HFFc6 (cell line): ENCODE measurements at places on chromosomes 4 and X.

GRCh38 chr4:1021386-1022050 lies 10.1 kb downstream of the FGFRL1 start:
- DNase-seq: no peak

DNA sequence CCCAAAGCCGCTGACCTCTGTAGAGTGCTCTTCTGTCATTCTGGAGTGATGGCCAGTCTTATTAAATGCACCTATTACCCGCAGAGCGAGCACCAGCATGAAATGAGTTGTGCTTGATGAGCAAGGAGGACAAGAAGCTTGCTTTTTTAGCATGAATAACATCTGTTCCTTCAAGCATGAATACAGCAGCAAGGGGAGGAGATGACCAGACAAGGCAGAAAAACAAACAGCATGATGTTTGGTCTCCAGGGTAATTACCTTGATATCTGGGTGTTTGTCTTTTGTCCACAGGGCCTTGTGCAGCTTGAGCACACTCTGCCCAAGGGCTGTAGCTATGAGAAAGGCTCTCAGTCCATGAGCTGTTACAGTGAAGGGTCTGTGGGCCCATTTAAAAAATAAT lies 324.8 kb upstream of the DDX53 start:
- DNase-seq: no peak

- DNase-seq: no peak
Measured at GRCh38 chr4:120403296-120403695, 336.6 kb upstream of the MAD2L1 start.

DNA sequence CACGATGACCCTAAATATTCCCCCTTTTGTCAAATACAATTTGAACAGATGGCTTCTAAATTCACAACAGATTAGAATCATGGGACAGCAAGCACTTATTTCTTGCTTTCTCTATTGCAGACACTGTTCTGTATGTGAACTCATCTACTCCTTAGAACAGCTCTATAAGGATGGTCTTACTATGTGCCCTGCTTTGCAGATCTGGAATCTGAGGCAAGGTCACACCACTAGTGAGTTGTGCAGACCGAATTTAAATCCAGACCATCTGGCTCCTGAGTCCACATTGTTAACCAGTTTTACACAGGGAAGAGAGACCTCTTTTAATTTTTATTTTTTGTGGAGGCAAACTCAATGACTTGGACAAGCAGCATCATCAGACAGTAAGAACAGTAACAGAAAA lies 50.2 kb downstream of the GPRIN3 start:
- no peak for DNase-seq

GRCh38 chrX:3540105-3540504 lies 173.3 kb downstream of the PRKX start:
- no peak for DNase-seq

GRCh38 chr4:3257556-3258482 lies 8.9 kb downstream of the MSANTD1 start:
- peak; percentile 12 for DNase-seq

DNA sequence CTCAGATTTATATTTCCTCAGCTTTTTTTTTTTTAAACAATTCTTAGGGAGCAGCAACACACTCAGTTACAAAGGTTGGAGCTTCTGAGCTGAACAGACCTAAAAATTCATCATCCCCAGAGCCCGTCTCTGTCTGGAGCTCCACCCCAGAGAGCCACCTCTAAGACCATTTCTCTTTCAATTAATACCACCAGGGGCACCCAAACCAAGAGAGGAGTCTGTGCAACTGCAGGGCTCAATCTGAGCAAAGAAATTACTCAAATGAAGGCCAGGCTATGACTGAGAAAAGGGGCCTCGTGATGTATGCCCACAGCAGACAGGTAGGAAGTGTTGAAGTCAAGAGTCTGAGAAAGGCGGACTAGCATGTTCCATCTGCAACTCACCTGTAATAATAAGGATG lies 95.5 kb downstream of the C4orf51 start:
- no peak for DNase-seq

GRCh38 chrX:19954335-19955096 lies 36.3 kb downstream of the BCLAF3 start:
- DNase-seq: peak; percentile 1

DNA sequence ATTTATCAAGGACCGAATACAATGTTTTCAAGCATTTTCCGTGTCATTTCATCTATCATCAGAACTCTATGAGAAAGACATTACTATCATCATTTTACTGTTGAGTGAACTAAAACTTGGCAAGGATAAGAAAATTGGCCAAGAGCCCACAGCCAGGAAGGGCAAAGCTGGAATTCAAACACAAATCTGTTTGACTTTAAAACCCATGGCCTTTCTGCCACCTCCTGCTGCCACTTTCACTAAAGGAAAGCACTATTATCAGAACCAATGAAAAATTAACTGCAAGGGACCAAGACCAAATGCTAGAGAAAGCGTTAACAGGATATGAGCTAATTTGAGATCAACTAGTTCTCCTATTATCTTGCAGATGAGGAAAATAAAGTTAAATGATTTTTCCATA lies 2759.2 kb downstream of the ARAP2 start:
- no peak for DNase-seq

DNA sequence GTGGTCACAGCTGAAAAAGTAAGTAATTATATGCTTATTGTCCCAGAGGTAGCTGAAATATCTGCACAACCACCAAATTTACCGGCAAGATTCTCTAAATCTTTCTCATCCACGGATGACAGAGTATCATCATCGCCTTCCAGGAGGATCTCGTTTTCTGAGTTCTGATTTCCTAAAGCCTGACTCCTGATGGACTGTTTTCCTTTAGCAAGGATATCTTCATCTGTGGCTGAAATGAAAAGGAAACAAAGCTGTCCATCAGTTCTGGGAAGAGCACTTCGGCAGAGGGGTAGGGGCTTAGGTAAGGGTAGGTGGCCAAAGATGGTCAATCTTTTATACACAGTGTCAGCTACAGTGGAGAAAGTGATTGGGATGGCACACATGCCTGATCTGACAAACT lies 8.7 kb downstream of the MAB21L2 start:
- DNase-seq: no peak

DNA sequence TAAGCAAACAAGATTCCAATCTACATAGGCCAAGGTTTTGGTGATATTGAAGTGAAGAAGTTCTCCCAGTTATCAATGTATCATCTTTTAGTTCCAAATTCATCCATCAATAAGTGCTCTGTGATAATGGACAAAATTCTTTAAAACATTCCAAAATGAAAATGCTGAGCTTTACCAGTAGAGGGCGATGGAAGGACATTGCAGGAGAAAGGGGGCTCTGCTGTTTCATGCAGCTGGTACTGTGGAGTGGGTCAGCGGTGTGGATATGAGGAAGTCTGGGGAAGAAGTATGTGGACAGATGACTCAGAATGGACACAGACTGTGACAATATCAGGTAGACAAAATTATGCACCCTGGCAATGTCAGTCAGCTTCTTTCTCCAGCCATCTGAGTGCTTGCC lies 46.6 kb upstream of the HS6ST2 start:
- no peak for DNase-seq

- no peak for DNase-seq
Measured at GRCh38 chr4:88960576-88960975, 96.4 kb downstream of the FAM13A start.

GRCh38 chr4:72525938-72526337 lies 43.1 kb downstream of the ADAMTS3 start:
- no peak for DNase-seq

DNA sequence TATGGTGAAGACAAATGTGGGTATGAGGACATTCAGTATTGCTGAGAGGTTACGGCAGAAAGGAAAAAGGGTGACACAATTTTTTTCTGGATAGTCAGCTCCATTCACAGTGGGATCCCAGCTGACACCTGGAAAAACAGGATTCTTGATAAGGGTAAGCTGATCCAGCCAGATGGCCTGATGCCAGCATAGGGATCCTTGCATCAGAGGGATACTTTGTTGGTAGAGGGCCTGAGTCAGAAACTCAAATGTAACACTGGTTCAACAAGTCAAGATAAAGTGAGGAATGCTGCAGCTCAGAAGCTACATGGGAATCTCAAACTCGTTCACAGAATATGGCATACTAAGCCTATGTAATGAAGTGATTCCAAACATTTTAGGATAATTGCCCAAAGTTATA lies 726.7 kb downstream of the C4orf33 start:
- no peak for DNase-seq

DNA sequence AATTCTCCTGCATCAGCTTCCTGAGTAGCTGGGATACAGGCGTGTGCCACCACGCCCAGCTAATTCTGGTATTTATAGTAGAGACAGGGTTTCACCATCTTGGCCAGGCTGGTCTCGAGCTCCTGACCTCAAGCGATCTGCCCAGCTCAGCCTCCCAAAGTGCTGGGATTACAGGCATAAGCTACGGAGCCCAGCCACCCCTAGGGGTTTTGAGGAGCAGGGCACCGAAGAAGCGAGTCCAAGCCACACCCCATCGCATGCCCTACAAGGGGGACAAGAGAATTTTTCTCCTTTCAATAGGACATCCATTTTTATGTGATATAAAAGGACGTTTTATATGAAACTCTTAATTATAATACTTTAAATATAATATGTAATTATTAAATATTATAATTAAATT lies 13.9 kb upstream of the KLF3 start:
- DNase-seq: no peak

DNA sequence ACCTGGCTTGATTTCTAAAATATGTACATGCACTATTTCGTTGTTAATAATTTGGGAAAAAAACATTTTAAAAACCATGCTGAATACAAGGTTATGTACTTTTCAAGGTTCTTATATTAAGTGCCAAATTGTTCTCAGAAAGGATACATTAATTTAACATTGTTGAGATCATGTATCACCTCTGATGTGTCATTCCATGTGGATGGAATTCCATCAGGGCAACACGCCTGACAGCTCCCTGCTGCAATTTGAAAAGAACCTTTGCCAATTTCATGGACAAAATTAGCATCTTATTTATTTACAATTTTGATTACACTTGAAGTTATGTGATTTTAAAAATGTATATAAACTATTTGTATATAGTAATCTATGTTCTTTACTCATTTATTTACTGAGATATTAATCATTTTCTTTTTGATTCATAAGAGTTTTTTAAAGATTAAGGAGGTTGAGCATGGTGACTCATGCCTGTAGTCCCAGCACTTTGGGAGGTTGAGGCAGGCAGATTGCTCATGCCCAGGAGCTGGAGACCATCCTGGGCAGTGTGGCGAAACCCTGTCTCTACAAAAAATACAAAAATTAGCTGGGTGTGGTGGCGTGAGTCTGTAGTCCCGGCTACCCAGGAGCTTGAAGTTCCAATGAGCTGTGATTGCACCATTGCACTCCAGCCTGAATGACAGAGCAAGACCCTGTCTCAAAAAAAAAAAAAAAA lies 142.8 kb downstream of the ENPP6 start:
- DNase-seq: no peak

DNA sequence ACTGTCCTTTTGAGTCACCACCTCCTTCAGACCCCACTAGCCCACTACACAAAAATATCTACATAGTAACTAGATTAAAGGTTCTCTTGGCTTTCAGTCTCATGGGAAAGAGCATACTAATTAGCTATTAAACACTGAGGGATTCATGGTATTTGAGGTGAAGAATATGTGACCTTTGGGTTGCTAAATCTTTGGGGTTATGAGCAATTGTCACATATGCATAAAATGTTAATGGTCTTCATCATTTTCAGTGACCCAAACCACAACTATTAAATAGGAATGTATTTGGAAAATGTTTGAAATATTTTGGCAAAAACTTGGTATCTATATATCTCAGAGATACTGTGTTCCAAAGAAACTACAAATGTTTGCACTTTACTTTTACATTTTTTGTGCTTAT lies 365.1 kb downstream of the MAGEB5 start:
- DNase-seq: no peak

GRCh38 chr4:57162499-57163019 lies 52.4 kb upstream of the IGFBP7 start:
- DNase-seq: no peak

GRCh38 chrX:51641421-51642021 lies 22.8 kb upstream of the CENPVL3 start:
- DNase-seq: peak; percentile 40

DNA sequence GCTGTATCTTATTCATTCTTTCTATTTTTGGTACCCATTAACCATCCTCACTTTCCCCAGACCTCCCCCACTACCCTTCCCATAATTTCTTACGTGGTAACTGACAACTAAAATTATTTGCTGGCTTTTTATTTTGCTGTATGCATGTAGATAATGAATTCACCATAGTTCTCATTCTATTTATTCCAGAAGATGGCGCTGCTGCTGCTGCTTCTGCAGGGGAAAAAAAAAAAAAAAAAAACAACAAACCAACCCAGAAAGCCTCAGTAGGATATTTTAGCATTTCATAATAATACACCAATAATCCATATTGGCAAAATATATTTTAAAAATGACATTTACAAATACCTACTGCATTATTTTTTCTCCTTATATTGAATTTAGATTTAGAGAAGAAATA lies 416.6 kb upstream of the MAGEB18 start:
- no peak for DNase-seq

- no peak for DNase-seq
Measured at GRCh38 chr4:77859256-77859655, 3.4 kb upstream of the MRPL1 start.

- no peak for DNase-seq
Measured at GRCh38 chrX:111318901-111319300, 48.6 kb upstream of the CAPN6 start.

DNA sequence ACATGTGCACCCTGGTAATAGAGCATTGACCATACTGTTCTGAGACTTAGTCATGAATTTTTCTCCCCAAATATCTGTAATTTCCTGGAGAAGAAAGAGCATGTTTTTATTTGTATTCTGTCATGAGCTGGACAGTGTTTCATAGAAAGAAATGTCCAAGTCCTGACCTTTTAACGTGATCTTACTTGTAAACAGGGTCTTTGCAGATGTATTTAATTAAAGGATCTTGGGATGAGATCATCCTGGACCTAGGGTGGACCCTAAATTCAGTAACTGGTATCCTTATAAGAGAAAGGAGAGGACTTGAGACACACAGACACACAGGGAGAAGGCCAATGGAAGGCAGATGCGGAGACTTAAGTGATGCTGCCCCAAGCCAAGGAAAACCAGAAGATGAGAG lies 3.6 kb downstream of the ADGRA3 start:
- DNase-seq: no peak

GRCh38 chr4:187393531-187394344 lies 601.8 kb upstream of the ZFP42 start:
- DNase-seq: peak; percentile 2
